Type B pancreatic cell (in vitro differentiated cells): ENCODE measurements at places on chromosomes 6 and 20.

DNA sequence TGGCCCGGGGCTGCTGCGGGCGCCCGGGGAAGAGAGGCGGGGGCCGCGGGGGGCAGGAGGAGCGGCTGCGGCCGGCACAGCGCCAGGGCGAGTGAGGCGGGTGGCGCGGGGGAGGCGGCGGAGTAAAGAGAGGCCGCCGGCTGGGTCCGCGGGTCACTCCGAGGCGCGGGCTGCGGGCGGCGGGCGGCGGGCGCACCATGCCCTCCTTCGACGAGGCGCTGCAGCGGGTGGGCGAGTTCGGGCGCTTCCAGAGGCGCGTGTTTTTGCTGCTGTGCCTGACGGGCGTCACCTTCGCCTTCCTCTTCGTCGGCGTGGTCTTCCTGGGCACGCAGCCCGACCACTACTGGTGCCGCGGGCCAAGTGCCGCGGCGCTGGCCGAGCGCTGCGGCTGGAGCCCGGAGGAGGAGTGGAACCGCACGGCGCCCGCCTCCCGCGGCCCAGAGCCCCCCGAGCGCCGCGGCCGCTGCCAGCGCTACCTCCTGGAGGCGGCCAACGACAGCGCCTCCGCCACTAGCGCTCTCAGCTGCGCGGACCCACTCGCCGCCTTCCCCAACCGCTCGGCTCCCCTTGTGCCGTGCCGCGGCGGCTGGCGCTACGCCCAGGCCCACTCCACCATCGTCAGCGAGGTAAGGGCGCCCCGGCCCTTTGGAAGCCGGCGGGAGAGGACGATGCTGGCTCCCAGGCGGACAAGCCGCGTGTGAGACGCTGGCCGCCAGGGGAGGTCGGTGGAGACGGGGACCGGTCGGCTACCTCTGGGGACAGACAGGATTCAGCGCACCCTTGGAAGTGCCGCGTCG lies at the start of gene SLC22A3:
TSS of gene SLC22A3 (plus strand) at position 156 of the 797 bp plus-strand sequence. CDS start at position 198, 42 bp downstream.
- H3K4me3 ChIP-seq: peak within 1 kb of the TSS; percentile 81
- H3K4me1 ChIP-seq: peaks cover 4% of the 10 kb centered on the region
- no peak for DNase-seq
- H3K27ac ChIP-seq: no peak within 1 kb of the TSS

DNA sequence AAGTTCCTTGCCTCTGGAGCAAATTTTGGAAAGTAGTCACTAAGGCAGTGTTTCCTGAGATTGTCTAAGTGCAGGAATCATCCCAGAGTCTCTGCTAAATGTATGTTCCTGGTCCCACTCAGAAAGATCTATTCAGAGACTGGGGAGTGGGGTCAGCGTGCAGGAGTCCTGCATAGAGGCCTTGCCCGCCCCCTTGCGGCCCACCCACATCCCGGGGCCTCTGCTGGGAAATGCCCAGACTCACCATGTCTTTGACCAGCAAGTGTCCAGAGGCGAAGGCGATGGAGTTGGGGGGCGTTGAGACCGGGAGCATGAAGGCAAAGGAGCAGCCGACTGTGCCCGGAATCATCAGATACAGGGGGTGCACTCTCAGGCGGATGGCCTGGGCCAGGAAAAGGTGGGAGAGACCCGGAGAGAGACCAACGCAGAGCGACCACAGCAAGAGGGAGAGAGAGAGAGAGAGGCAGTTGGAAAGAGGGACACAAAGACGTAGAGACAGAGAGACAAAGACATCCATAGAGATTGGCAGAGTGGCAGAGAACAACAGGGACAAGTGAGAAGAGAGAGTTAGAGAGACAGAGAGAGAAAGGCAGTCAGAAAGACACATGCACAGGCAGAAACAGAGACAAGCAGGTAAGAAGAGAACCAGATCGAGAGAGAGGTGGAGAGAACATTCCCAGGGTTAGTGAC lies 12.9 kb upstream of the OCSTAMP start:
- H3K27ac ChIP-seq: no peak overlapping the region
- peaks cover under 1% of the 10 kb centered on the region for H3K4me1 ChIP-seq
- no peak for DNase-seq
- H3K36me3 ChIP-seq: no peaks in the 10 kb centered on the region
- no peak overlapping the region for H3K4me3 ChIP-seq

- H3K27me3 ChIP-seq: no peaks in the 10 kb centered on the region
- H3K4me1 ChIP-seq: peaks cover 5% of the 10 kb centered on the region
- no peaks in the 10 kb centered on the region for H3K36me3 ChIP-seq
- no peak overlapping the region for H3K4me3 ChIP-seq
- DNase-seq: no peak
These were observed 71.7 kb upstream of the SGK1 start for GRCh38 chr6:134389658-134390057.

DNA sequence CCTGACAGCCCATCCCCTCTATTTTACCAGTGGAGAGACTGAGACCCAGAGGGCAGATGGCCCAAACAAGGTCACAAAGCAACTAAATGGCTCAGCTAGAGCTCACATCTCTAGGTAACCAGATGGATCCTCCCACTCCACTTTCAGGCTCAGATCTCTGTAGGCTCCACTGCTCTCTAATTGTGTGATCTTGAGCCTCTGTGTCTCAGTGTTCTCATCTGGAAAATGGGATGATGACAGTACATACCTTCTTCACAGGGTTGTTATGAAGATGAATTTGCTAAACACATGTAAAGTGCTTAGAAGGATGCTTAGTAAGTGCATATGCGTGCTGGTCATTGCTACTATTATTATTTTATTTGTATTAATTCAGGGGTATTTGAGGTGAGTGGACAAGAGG lies 40.5 kb downstream of the RAB44 start:
- no peak overlapping the region for H3K4me3 ChIP-seq
- H3K27me3 ChIP-seq: no peaks in the 10 kb centered on the region
- no peak for DNase-seq
- H3K36me3 ChIP-seq: no peaks in the 10 kb centered on the region
- no peak overlapping the region for H3K27ac ChIP-seq

GRCh38 chr6:104771258-104771832 lies 88.4 kb downstream of the HACE1 start:
- DNase-seq: no peak
- no peak overlapping the region for H3K27ac ChIP-seq
- H3K4me1 ChIP-seq: peaks cover 3% of the 10 kb centered on the region
- no peaks in the 10 kb centered on the region for H3K27me3 ChIP-seq
- H3K4me3 ChIP-seq: no peak overlapping the region
- H3K36me3 ChIP-seq: peaks cover 11% of the 10 kb centered on the region

- no peaks in the 10 kb centered on the region for H3K36me3 ChIP-seq
- peaks cover 13% of the 10 kb centered on the region for H3K4me1 ChIP-seq
- H3K4me3 ChIP-seq: peak overlapping the region; percentile 90
- H3K27me3 ChIP-seq: peaks cover 75% of the 10 kb centered on the region
- DNase-seq: peak; percentile 79
These were observed 31.5 kb downstream of the SF3B5 start for GRCh38 chr6:144063744-144064401.

DNA sequence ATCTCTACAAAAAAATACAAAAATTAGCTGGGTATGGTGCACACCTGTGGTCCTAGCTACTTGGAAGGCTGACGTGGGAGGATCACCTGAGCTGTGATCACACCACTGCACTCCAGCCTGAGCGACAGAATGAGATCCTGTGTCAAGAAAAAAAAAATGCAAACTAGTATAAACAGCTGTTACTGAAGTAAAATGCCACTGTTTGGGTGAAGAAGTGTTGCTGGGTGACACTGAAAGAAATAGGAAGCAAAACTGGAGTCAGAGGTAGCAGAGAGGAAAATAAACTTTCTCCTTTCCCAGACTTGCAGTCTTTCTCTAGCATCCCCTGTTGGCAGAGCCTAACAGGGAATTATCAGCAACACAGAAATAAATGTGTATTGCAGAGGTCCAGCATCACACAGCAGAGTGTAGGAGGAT lies 241.2 kb upstream of the PREP start:
- no peak overlapping the region for H3K4me3 ChIP-seq
- DNase-seq: no peak
- no peaks in the 10 kb centered on the region for H3K36me3 ChIP-seq
- H3K27me3 ChIP-seq: peaks cover 21% of the 10 kb centered on the region

- H3K36me3 ChIP-seq: no peaks in the 10 kb centered on the region
- H3K27me3 ChIP-seq: no peaks in the 10 kb centered on the region
- H3K27ac ChIP-seq: no peak overlapping the region
- no peak overlapping the region for H3K4me3 ChIP-seq
These were observed 10.7 kb downstream of the PTPRK start for GRCh38 chr6:128509709-128510108.

GRCh38 chr6:75124983-75125382 lies 80.9 kb downstream of the COL12A1 start:
- no peak for DNase-seq
- H3K36me3 ChIP-seq: peaks cover 5% of the 10 kb centered on the region
- no peak overlapping the region for H3K27ac ChIP-seq
- no peaks in the 10 kb centered on the region for H3K4me1 ChIP-seq
- H3K4me3 ChIP-seq: no peak overlapping the region

GRCh38 chr6:136016228-136017225 lies 165.0 kb downstream of the PDE7B start:
- no peak overlapping the region for H3K27ac ChIP-seq
- no peaks in the 10 kb centered on the region for H3K27me3 ChIP-seq
- H3K4me1 ChIP-seq: peaks cover 22% of the 10 kb centered on the region
- no peaks in the 10 kb centered on the region for H3K36me3 ChIP-seq

DNA sequence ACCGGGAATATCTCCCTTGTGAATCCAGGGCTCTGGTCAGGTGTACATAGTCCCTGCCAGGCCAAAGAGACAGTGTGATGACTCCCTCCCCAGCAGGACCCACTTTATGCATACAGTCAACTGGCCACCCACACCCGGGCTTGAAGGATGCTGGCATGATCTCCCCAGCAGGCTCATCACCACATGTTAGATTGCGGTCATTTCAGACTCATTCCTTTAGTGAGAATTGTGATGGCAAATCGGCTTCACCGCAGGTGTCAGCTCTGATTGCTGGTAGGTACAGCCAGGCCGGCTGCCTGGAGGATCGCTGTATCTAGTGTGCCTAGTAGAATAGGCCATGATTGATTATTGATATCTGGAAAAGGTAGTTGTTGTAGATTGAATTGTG lies 24.5 kb downstream of the CD83 start:
- no peak overlapping the region for H3K4me3 ChIP-seq
- H3K36me3 ChIP-seq: no peaks in the 10 kb centered on the region
- peaks cover 22% of the 10 kb centered on the region for H3K4me1 ChIP-seq

GRCh38 chr6:129882510-129883023 lies 21.5 kb upstream of the TMEM244 start:
- no peaks in the 10 kb centered on the region for H3K36me3 ChIP-seq
- no peak overlapping the region for H3K4me3 ChIP-seq
- H3K27me3 ChIP-seq: no peaks in the 10 kb centered on the region
- H3K27ac ChIP-seq: no peak overlapping the region

DNA sequence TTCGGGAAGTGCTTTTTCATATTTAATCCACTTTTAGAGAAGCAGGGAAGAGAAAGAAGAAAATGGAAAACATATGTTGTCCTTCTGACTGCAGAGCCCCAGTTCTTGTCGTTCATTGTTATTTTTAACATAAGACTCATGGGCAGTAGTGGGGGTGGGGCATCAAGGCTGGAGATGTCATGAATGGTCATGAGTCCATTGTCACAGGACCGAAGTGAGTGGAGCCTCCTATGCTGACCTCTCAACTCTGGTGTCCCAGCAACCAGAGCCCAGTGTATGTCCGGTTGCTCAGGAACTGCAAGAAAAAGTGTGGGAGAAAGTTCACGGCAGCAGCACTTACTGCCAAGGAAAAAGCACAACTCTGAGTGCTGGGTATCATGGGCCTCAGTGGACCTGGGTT lies 108.6 kb downstream of the BANF2 start:
- peaks cover 24% of the 10 kb centered on the region for H3K4me1 ChIP-seq
- H3K27ac ChIP-seq: peak overlapping the region; percentile 63
- H3K4me3 ChIP-seq: peak overlapping the region; percentile 51

DNA sequence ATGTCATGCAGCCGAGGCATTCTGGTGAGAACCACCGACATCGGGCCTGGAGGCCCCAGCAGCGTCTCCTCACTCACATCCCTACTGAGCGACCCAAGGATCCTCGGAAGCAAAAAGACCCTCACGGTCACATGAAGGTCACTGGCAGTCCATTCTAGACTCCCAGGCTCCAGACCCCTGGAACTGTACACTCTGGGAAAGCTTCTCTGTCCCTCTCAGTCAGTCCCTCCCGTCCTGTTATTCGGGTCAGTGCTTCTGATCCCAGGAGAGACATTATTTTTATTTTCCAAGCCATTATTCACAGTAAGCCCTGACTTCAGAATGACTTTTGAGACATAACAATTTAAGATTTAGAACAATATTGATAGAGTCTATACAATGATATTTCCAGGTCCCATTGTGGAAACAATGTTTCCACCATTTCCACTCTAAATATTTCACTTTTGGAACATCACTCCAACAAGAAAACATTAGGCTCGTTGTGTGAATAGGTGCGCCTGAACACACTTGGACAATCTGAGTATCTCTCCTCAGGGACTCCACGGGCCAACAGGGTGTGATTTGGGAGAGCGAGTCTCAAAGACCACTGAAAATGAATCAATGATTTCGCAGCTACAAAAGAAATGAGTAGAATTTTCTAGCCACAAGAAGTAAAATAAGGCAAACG lies 199.7 kb downstream of the SOD2 start:
- no peaks in the 10 kb centered on the region for H3K4me1 ChIP-seq
- H3K4me3 ChIP-seq: no peak overlapping the region
- no peak for DNase-seq
- H3K27me3 ChIP-seq: peaks cover 19% of the 10 kb centered on the region
- H3K36me3 ChIP-seq: no peaks in the 10 kb centered on the region
- H3K27ac ChIP-seq: no peak overlapping the region

GRCh38 chr6:26552640-26553188 lies 14.5 kb downstream of the HMGN4 start:
- no peak overlapping the region for H3K27ac ChIP-seq
- no peaks in the 10 kb centered on the region for H3K36me3 ChIP-seq
- peaks cover 2% of the 10 kb centered on the region for H3K27me3 ChIP-seq
- no peak for DNase-seq
- H3K4me1 ChIP-seq: peaks cover 10% of the 10 kb centered on the region
- H3K4me3 ChIP-seq: no peak overlapping the region

DNA sequence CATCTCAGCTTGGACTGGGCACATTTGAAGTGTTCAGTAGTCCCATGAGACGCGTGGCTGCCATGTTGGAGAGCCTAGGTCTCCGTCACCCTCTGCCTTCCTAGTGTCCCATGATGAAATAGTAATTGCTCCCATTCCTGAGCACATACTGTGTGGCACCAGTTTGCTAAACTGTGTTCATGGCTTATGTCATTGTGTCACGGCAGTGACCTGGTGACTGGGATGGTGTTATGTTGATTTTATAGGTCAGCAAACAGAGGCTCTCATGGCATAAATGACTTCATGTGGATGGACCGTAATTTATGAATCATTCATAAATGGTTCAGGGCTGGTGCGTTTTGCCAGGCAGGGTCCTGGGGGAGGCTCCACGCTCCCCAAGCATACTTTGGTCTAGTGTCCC lies 3.8 kb downstream of the BCAS4 start:
- DNase-seq: no peak
- no peaks in the 10 kb centered on the region for H3K36me3 ChIP-seq
- no peaks in the 10 kb centered on the region for H3K27me3 ChIP-seq
- peaks cover 8% of the 10 kb centered on the region for H3K4me1 ChIP-seq

- peaks cover 21% of the 10 kb centered on the region for H3K4me1 ChIP-seq
- no peak overlapping the region for H3K4me3 ChIP-seq
- H3K27me3 ChIP-seq: peaks cover 13% of the 10 kb centered on the region
- no peak for DNase-seq
- no peaks in the 10 kb centered on the region for H3K36me3 ChIP-seq
- no peak overlapping the region for H3K27ac ChIP-seq
These were observed 534.2 kb downstream of the HACE1 start for GRCh38 chr6:104325341-104326172.

- H3K4me1 ChIP-seq: peaks cover 11% of the 10 kb centered on the region
- no peaks in the 10 kb centered on the region for H3K27me3 ChIP-seq
- DNase-seq: no peak
- H3K4me3 ChIP-seq: no peak overlapping the region
- no peak overlapping the region for H3K27ac ChIP-seq
These were observed 23.4 kb downstream of the PACSIN1 start for GRCh38 chr6:34489207-34489805.
